NCI-H524 (cell line): ENCODE measurements at places on chromosomes 5 and 9.

GRCh38 chr5:68405784-68406743 lies 190.5 kb downstream of the PIK3R1 start:
- DNase-seq: no peak

- no peak for DNase-seq
These were observed 8.0 kb upstream of the PCA3 start for GRCh38 chr9:76756268-76756640.

DNA sequence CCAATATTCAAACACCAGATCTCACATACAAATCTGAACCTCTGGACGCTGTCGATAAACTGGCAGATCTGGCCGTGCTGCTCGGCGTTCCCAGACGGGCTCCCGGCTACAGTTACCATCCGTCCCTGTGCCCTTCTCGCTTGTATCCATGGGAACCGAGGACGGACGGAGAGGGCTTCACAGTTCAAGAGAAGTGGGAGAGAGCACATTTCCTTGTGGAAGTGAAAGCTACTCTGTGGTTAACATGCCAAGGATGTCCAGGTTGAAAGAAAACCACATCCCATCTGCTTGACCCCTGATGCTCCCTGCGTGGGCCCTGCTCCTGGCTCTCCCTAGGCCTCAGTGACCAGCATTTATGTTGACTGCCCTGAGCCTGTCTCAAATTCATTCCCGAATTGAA lies 6.3 kb upstream of the DBN1 start:
- DNase-seq: no peak

- peak; percentile 21 for DNase-seq
These were observed at the start of gene EPB41L4A for GRCh38 chr5:112419164-112419985. EPB41L4A (minus strand) TSS chr5:112419277; CDS start chr5:112419039, 238 bp downstream.

- no peak for DNase-seq
These were observed 688.4 kb downstream of the PTPRD start for GRCh38 chr9:9924376-9924775.

DNA sequence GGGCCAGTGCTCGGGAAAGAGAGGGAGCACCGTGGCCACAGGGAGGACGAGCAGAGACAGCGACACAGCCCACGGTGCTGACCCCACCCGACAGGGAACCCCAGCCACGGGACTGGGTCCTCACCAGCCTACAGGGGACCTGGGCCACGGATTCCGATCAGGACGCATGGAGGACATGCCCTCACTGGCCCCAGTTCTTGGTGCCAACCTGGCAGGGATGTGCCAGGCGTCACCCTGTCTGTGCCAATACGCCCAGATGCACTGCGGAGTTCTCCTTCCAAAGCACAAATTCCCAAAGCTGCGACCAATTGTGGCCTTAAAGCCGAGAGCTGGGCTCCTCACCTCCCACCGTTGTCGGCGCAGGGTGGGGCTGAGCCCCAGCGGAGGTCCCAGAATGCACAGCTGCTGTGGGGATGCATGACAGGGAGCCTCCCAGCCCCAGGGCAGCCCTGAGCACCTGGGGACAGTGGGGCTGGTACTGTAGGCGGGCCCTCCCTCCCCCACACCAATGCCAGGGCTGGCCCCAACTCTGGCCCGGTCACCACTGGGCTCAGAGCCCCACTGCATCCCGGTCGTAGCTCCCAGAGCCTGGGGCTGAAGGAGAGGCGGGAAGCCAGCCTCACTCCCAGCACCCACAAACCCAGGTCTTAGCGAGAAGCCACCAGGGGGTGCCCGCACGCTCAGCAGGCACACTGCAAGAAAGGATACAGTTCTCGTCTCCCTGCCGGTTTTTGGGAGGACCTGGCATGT lies 44.2 kb downstream of the NKD2 start:
- DNase-seq: no peak

DNA sequence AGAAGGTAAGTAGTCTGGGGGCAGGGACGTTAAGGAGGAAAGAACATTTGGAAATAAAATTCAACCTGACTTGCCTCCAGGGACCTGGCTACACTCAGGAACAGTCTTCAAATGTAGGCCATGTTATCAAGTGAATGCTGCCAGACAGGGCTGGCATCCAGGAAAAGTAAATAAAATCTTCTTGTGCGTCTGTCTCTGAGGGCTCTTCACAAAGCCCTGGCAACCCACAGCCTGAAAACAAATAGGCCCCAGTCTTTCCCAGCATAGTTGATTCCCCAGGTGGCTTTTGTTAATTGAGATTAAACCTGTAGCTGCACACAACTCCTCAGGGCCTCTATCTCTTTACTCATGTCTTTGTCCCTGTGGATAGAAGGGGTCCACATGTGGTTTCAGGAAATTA lies 55.4 kb downstream of the STK32A start:
- DNase-seq: no peak

DNA sequence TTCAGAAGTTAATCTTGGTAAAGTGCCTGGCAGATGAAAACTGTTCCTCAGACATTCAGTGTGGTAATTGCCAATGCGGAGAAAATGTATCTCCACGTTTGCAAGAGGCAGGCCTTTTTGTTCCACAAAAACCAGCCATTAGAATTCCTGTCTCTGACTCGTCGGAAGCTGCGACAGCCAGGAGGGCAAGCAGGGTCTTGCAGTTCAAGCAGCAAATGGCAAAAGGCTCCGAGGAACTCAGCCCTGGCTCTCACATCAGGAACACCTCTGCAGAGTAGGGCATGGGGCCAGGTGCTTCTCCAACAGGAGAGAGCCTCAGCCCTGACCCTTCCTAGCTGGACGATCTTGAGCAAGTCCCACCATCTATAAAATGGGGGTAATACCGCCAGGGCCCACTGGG lies 69.0 kb upstream of the CPLX2 start:
- DNase-seq: no peak

- no peak for DNase-seq
These were observed 21.6 kb downstream of the SLC46A2 start for GRCh38 chr9:112869041-112869529.

GRCh38 chr5:142780871-142781270 lies 10.7 kb downstream of the ARHGAP26 start:
- DNase-seq: no peak

DNA sequence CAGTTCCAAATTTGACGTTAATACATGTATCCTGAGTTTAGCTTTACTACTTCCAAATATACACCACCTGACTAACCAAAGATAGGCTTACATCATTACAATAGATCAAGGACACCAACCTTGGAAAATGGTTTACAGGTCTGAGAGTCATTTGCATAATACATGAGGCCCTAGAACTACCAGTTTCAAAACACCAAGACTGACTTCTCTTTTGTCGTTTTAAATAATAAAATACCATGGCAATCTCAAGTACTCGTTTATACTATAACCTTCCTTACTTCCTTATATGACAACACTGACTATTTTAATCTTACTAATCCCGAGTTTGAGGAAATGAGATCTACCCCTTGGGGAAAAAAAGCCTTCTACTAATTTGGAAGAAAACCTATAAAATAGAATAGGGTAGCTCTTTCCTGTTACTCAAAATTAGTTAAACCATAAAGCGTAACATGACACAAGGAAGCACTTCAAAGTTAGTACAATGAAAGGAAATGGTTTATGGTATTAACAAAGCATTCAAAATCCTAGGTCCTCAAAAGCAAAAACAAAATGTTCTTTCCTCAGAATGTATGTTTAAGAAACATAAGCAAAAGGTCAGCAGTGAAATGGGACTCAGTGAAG lies 42.1 kb downstream of the UBQLN1 start:
- no peak for DNase-seq

GRCh38 chr5:136081217-136081591 lies 51.4 kb upstream of the SMAD5 start:
- no peak for DNase-seq

GRCh38 chr9:116327701-116328405 lies 174.3 kb downstream of the PAPPA start:
- DNase-seq: no peak

GRCh38 chr5:5039918-5040317 lies 100.2 kb upstream of the ADAMTS16 start:
- no peak for DNase-seq

GRCh38 chr5:61933787-61934626 lies 372.0 kb upstream of the KIF2A start:
- DNase-seq: peak; percentile 17

DNA sequence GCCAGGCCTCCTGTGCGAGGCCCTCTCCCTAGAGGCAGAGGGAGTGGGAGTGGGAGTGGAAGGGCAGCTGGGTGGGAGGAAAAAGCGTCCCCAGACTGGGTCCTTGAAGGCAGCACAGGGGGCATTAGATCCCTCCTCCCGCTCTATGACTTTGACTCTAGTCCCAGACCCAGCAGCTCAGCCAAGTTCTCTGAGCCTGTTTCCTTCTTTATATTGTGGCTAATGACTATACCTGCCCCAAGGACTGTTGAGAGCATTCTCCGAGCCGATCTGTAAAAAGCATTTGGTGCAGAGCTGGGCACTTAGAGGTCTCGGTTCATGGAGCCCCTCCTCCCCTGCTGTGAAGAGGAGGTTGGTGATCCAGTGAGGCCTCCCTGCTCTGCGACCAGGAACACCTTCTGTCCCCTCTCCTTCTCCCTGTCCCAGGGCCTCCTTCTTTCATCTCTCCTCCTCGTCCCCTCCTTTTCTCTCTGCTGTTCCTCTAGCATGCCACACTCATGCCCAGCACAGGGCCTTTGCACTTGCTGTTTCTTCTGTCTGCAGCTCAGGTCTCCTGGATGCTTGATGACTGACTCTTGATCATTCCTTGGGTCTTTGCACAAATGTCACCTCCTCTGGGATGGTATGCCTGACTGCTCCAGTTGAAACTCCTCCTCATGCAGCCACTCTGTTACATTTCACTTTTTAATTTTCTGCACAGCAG lies 23.4 kb upstream of the PSD2 start:
- no peak for DNase-seq
